Type B pancreatic cell (in vitro differentiated cells): ENCODE measurements at places on chromosomes 2 and 18.

- no peak for DNase-seq
Observed at GRCh38 chr2:160375802-160376469, 117.7 kb downstream of the RBMS1 start.

- no peak for DNase-seq
Observed at GRCh38 chr2:201176081-201176481, 6.9 kb upstream of the CASP10 start.

DNA sequence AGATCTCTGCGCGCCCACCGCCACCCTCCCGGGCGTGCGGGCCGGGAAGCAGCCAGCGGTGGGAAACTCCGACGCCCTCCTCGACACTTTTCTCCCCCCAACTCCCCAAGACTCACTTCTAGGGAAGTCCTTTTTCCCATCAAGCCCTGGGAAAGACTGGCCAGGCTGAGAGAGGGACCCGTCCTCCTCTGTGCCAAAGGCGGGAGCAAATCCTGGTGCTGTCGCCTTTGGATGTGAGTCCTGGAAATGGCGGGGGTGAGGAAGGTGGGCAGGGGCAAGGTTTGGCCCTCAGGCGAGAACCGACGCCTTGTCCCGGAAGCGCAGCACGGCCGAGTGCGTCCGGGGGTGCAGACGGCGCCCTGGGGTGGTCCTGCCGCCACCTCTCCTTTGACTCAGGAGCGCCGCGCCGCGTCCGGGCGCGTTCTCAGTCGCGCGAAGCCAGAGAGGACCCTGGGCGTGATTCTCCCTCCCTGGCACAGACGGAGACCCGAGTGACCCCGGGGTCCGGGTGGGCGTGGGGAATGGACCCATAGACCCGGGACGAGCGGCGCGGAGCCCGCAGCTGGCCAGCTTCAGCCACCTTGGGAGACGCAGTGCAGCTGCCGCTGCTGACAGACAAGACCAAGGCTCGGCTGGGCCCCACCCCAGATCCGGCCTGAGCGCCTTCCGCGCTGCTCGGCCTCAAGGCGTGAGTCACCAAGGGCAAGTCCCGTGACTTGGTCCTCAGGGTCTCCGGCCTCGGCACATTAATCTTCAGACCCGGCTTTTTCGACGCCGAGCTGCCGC, 3.5 kb upstream of the LBX2 start:
- no peak for DNase-seq

DNA sequence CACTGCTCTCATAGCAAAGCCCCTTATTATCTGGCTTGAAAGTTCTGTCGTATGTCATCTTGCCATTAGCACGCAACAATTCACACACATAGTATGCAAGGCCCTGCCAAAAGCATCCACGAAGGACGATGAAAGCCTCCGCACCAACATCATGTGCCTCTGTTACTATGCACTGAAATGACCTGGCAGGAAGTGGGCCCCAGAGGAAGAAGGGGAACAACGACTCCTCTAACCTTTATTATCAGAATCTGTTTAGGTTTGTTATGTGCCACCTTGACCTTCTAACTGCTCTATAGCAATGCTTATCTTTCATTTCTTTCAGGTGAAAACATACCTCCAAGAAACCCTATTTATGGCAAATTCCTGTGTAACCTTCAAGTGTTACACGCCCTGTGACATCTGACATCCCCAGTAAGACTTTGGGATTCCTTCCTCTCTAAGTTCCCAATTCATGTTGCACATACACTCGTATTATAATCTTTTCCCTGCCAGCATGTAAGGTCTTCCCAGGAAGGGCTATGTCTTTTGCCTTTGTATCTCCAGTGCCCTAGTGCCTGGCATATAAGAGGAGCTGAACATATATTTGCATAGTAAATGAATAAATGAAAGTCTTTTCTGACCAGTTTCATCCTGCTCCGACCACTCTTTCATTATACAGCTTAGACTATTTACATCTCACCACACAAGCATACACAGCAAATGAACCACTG, 7.0 kb upstream of the NDUFV2 start:
- DNase-seq = no peak

GRCh38 chr18:43574974-43575373, 297.7 kb upstream of the SYT4 start:
- DNase-seq = no peak

DNA sequence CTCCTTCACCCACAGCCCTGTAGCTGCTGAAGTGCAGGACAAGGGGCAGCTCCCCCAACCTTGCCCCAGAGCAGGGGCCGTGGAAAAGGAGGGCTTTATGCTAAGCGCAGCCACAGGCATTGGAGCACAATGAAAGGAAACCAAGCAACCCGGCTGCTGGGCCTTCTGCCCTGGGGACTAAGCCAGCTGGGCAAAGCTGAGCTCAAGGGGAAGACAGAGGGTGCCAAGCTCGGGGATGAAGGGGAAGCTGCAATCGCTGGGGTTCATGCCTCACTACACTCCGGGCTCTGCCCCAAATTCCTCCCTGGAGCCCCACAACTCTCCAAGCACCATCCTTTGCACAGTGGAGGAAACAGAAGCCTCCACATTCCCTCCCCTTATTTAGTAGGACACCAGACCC, 12.4 kb downstream of the SFXN5 start:
- DNase-seq = no peak

DNA sequence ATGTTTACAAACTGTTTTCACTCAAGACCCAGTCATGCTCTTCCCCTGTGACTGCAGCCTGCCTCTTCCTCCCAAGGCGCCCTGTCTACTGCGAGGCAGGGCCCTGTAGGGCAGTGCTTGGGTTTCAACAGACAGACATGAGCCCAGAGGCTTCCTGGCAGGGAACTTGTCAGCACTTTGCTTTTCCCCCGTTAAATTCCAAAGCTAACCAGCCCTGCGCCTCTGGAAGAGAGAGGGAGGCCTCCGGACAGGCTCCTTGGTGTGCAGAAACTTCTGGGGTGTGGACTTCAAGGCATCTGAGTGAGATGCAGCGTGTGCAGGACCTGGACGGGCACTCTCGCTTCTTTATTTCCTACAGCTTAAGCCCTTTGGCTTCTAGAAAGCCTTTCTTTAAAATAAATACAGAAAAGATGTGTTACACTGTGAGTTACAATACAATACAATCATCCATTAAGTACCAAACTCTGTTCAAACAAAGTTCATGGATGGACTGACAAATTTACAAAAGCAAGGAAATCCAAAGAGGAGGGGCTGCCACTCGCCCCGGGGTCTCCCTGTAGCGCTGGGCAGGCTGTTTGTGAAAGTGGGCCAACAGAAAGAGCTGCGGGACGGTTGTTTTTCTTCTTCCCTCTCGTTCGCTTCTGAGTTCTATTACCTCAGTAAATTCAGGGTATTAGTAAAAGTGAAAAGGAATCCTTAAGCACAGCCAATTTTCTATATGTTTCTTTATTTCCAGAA, 8.8 kb upstream of the ZNF516 start:
- DNase-seq = no peak

DNA sequence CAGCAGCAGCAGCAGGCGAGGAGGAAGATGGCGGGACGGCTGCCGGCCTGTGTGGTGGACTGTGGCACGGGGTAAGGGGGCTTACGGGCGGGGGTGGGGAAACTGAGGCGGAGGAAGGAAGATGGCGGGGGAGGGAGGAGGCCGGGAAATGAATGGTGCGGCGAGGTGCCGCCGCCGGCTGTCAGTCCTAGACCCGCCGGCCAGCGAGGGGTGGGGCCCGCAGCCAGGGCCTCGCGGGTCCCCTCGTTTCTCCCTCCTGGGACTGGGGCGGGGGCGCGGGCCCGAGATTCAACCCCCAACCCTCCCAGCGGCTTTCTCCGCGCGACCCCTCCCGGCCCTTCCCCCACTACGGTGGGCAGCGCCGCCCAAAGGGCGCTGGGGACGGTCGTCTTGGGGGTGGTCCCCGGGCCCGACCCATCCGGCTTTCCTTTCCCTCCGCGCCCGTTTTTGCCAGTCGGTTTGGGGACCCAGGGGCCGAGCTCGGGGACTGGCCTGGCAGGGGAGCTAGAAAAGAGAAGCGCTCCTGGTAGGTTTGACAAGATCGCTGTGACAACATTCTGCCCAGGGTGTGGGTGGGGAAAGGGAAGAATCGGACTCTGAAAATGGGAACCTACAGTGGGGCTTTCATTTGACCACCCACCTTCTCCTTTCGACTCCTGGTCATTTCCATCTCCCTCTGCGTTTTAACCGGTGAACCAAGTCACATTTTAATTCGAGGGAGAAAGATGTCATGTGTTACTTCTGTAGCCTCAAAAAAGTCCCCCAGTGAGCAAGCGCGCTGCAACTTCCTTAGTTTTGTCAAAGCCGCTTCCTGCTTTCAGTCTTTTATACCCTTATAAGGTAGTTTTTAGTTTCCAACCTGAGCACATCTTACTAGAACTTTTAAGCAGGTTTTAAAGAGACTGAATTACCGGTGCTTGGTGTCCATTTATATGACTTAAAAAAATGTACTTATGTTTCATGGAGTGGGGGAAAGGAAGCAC, 655 bp downstream of the ACTR3 start:
- DNase-seq = peak; percentile 75

DNA sequence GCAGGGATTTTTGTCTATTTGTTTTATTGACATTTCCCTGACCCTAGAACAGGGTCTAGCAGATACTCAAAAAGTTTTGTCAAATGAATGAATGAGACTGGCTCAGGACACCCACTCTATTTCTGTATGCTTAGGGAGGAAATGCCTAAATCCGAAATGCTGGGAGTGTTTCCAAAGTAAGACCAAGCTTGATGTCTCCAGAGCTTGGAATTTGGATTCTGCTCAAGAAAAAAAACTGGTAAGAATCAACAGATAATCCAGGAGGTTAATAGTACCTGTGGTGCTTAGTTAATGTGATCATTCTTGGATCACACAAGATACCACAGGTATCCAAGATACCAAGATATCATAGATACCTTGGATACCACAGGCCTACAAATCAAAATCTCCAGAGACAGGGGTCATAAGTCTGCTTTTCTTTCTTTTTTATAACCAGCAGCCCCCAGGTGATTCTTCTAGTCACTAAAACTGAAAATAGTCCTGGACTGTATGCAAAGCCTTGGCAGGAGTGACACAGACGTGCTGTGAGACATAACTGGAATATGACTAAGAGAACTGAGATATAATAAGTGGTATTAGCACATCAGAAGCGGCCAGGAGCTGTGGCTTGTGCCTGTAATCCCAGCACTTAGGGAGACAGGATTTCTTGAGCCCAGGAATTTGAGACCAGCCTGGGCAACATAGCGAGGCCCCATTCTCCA, 39.9 kb upstream of the SP3 start:
- no peak for DNase-seq

DNA sequence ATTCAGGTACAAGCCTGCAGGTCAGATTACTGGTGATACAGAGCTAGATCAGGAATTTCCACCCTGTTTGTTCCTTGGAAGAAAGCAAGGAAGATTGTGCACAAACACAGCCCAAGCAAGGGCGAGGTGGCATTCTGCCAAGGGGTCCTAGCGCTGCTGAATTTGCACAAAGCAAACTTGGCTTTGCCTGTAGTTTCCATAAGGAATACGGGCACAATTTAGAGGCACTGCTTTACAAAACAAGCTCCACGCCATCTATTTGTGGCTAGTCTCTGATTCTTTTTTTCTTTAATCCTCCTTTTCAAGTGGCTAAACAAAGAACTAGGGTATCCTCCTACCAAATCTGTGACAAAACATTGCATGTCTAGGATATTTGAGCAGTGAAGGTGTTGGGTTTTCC, 195.5 kb upstream of the ACVR2A start:
- no peak for DNase-seq

DNA sequence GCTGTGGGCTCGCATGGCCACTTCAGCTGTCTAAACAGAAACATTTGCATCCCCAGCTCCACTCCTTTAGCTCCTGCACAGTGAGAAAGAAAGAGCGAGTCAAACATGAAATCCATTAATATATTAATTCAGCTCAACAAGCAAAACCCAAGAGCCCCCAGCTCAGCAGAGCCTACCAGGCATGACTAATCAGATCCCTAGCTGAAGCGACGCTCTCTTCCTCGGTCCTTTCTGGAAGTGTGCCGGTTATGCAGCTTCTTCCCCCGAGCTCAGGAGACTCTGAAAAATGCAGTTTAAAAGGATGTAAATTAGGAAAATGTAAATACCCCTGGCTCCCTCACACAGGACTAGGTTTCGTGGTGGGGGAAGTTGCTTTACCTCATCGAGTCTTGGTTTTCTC, 221.5 kb downstream of the ANKRD30B start:
- DNase-seq = no peak

- no peak for DNase-seq
Observed at GRCh38 chr2:145755019-145755837, 1235.3 kb upstream of the ZEB2 start.

DNA sequence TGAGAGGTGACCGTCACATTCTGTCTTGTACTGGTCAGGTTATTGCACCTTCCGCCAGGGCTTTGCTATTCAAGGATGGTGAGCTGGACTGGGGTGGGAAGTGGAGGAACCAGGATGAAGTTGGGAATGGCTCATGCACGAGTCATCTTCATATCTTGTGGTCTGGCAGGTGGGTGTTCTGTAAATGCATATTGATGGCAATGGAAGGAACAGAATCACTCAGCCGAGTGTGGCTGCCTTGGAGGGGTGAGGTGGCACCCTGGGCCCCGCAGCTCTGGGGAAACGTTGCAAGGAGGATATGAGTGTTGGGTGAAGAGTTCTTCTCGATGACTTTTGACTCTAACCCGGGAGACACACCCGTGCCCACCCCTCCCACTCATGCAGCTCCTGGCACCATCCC, 1.2 kb downstream of the NEU2 start:
- DNase-seq = no peak

GRCh38 chr2:13616616-13617015, 899.9 kb downstream of the TRIB2 start:
- no peak for DNase-seq

DNA sequence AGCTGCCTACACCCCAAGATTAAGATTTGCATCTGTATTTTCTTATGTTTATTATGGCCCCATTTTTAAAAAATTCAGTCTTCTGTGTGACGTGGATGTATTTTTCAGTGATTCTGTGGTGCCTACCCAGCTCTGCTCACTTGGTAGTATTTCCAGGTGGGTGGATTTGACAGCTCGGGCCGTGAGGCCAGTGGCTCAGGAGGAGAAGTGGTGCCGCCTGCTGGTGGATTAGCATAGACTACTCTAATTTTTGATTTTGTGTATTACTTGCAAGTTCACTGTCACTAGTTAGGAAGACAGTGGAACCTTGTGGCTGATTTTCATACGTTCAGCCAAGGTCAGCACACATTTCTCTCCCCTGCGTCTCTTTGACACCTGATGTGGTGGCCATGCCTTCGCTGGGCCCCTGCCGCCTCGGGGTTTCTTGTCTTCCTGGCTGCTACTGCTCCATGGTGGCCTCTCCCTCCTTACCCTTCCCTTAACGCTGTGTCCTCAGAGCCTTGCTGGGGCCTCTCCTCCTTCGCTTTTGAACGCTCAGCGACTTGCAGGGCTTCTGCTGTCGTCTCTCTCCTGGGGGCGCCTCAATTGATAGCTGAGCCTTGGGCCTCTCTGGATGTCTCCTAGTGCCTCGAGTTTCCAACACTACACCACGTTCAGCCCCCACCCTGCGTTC, 89.4 kb downstream of the DGKD start:
- peak; percentile 76 for DNase-seq

GRCh38 chr2:239870276-239870675, 154.9 kb downstream of the NDUFA10 start:
- DNase-seq = peak; percentile 39
